Activated CD4-positive, CD25-positive, alpha-beta regulatory T cell (primary cell): ENCODE measurements at places on chromosomes 5 and 9.
A peak's percentile ranks its signal among the peaks of the same experiment; 100 is the strongest.

GRCh38 chr5:34547300-34548085 is 108.6 kb upstream of the RAI14 start:
- no peak for DNase-seq

- DNase-seq: no peak
Observed at GRCh38 chr5:40385544-40385943, 294.2 kb upstream of the PTGER4 start.

GRCh38 chr9:100071271-100071670 is 27.5 kb downstream of the ERP44 start:
- DNase-seq: no peak

DNA sequence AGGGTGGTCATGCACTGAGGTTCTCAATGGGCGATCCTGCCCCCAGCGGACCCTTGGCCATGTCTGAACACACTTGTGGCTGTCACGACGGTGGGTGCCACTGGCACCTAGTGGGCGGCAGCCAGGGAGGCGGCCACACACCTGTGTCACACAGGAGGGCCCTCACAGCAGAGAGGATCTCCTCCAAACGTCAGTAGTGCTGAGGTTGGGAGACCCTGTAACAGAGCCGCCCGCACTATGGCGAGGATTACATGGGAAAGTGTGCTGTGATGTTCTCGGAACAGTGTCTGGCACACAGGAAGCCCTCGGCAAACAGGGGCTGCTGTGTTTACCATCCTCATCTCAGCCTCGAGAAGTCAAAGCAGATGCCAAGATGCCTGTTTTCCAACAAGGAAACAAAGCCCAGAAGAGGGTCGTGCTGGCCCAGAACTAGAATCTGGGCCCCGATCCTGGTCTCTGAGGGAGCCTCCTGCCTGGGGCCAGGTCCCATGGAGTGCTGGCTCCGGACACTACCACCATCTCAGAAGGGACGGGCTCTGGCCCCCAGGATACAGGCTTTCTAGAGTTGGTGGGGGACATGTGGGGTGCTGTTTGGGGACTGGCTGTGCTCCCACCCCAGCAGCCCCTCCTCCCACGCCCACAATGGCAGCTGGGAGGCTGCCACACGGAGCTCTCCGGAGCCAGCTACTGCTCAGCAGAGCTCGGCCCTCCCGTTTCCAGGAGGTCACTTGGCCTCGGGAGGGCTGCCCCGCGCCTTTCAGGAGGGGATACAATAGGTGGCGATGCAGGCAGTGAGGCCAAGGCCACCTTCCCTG is 48.2 kb downstream of the DBH start:
- DNase-seq: no peak

DNA sequence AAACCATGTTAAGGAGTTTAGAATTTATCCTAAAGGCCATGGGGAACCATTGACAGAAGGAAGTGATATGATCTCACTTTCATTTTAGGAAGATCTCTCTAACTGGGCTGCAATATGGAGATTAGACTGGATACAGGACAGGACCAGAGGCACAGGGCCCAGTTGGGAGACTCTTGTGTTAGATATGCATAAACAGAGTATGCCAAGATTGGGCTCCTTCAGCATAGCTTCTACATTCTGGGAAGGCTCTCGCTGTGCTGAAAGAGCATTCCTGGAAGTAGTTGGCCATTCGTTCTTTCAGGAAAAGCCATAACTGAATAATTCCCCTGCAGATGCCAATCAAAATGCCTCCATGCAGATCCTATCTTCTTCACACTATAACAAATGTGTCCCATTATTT is 204.5 kb downstream of the CWC27 start:
- DNase-seq: no peak

GRCh38 chr5:82538339-82539034 is 260.3 kb upstream of the RPS23 start:
- no peak for DNase-seq

DNA sequence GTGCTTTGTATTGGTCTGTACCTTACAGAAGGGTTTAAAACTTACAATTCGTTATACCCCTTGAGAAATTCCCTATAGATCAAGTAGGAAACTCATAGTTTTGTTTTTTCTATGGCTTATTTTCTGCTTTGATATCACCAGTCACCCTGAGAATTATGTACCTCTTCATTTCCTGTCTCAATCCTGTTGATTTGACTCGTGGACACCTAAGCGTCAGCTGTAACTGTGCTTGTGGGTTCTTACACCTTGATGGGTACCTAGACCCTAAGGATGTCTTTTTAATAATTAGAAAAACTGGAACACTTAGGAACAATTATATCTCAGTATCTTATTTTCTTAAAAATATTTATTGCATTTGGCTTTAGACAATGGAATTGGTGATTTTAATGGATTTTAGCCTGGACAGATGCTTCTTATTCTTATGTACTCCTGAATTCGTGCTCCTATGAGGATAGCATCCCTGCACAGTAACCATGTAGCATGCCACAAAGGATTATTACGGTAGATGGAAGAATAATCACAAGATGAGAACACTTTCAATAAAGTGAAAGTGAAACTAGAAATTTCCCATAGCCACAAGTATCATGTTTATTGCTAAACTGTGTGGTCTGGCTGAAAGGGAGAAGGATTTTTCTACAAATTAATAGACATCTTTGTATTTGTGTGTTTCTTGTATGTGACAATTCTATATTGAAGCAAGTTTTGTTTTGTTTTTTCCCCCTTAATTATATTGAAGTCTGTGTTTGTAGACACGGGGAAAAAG is 1920.3 kb upstream of the WWC1 start:
- DNase-seq: no peak

DNA sequence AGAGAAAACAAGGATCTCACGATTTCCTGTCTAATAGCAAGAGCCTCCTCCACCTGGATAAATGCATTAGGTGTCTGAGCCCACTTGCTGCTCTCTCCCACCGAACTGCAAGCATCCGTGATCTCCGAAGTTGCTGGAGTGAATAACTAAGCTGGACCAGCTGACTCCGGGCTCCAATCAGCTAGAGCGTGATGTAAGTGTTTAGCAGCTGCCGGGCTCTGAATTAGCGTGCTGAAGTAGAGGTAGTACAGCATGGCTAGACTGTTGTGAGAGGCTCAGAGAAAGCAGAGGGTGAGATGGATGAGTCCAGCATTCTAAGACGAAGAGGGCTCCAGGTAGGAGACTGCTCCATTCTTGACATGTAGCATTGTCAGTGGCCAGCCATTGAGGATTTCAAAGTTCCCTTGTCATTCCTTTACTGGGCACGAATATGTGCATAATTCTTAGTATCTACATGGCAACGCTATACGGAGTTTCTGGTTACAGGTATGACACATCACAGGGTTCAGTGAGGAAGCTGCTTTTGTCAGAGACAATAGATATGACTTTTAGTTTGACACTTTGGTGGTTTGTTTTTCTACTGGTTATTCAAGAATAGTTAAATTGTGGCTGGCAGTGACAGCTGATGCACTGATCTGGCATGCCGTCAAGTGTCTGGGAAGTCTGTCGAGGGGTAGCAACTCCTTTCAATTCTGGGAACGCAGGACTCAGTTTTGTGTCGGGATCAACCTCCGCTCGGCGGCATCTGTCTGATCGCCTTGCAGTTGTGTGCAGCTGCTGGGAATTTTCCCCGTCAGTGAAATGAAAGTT is 232.6 kb downstream of the MAST4 start:
- peak; percentile 36 for DNase-seq

DNA sequence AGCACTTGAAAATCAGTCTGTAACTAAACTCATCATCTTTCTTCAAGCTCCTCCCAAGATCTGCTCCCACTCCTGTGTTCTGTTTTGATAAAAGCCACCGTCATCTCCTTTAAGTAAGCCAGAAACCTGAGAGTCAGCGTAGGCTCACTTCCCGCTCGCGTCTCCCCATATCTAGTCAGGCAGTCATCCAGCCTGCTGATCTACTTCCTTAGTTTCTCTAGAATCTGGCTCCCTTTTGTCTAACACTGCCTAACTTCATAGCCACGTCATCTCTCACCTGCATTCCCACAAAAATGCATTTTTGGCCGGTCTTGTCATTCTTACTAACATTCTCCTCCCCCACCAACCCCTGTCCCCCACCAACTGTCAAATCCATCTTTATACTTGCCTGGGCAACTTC is 3.0 kb upstream of the TJP2 start:
- no peak for DNase-seq

GRCh38 chr9:124789531-124789930 is 12.6 kb downstream of the OLFML2A start:
- DNase-seq: no peak

DNA sequence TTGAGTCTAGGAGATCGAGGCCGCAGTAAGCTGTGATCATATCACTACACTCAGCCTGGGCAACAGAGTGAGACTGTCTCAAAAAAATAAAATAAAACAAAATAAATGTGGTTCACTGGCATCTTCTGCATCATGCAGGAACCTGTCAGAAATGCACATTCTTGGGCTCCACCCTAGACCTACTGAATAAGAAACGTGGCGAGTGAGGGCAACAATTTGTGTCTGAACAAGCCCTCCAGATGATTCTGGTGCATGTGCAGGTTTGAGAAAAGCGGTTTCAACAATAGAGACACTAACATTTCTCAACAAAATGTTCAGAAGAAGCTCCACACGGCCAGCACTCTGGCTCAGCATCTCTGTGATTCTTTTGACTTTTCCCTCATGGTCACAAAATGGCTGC is 42.8 kb upstream of the CPEB4 start:
- DNase-seq: no peak

GRCh38 chr5:55063899-55064298 is 38.5 kb upstream of the GZMA start:
- DNase-seq: no peak

- DNase-seq: no peak
Observed at GRCh38 chr5:107885601-107886000, 214.9 kb upstream of the EFNA5 start.

GRCh38 chr5:16616536-16617273 is at the start of gene RETREG1:
RETREG1 (minus strand) TSS chr5:16616997; CDS start chr5:16616971, 26 bp downstream.
- DNase-seq: peak; percentile 47

- DNase-seq: no peak
Observed at GRCh38 chr9:3398232-3398648, 127.6 kb downstream of the RFX3 start.

GRCh38 chr9:96417661-96418082 is 498 bp downstream of the ZNF367 start:
- no peak for DNase-seq

GRCh38 chr5:10964806-10965205 is 203.8 kb upstream of the DAP start:
- no peak for DNase-seq

GRCh38 chr9:7166074-7166473 is 408.3 kb downstream of the KDM4C start:
- no peak for DNase-seq

DNA sequence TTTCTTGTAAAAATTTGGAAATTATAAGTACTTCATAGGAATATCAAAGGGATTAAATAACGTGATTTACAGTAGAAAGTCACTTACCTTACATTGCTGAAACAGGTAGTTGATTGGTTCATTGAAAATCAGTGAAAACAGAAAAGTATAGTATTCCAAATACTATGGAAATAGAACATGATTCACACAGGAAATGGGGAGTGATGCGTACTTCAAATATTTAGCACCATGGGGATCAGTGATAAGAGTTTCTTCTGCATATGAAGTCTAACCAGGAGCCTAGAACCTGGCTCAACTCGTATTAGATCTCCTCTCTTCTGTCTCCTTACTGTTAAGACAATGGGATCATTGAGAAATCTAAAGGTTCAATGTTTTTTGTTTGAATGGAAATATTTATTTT is 133.3 kb downstream of the FAM174A start:
- no peak for DNase-seq

- DNase-seq: no peak
Observed at GRCh38 chr5:68679041-68679440, 414.8 kb upstream of the SLC30A5 start.

- DNase-seq: no peak
Observed at GRCh38 chr5:80763873-80764647, 109.3 kb upstream of the DHFR start.

DNA sequence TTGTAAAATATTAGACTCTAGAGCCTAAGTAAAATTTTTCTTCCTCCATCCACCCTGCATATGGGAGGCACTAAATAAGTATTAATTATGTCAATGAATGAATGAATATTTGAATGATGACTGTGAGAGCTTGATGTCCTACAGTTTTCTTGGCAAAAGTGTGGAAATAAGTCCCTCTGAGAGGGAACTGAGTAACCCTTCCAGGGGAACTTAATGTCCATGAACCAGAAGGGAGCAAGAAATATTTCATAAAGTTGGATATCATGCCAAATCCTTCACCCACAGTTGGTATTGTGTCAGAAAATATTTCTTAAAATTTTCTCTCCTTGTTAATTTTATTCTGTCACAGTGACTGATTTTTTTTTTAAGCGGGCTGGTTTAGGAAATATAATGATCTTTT is 36.6 kb downstream of the NNT start:
- DNase-seq: no peak

DNA sequence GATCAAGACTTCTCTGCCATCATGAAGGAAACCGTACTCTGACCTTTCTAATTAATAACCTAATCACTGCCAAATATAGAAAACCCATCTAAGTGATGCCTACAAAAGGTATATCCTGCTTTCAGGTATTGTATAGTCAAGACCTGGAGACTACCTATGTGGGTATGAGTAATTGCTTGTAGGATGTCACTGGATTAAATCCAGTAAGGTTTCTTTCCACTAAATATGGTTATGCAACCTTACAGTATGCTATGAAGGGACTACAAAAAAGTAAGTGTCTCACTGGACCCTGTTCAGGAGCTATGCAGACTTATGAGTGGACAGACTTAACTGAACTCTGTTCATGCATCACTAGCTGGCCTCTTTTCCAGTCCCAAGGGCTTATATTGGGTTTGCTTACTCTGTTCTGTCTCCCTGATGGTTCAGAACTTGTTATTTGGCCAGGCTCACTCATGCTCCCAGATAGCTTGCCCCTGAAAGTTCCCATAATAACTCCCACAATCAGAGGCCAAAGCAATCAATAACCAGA is 51.1 kb downstream of the PDE6A start:
- DNase-seq: no peak

DNA sequence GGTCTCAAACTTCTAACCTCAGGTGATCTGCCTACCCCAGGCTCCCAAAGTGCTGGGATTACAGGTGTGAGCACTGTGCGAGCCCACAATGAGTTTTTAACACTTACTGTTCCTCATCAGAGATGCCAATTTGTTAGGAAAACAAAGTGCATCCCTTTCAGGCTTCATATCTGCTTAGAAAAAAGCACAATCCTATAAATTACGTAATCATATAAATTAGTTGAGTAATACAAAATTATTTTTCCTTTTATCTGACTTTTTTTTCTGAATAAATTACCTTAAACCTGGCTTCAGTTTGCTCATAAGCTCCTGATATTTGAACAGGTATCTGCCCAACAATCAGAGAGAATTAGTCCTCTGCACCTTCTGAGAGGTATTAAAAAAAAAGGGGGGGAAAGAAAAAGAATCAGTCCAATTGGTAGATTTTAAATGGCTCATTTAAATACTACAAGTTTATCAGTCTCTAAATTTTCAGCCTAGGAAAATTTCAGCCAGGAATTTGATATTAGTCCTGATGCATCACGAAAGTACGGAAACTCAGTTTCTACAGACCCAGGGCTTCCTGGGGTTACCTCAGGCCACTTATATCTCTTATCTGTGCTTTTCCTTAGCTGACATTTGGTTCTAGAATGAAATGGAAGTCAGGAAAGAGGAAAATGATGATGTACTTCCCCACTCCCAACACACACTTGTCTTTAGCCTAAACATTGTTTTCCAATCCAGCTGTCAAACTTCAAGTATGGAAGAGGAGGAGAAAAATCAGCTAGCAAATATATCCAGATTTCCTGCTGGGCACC is 26.8 kb downstream of the ITGA1 start:
- no peak for DNase-seq

GRCh38 chr9:17906176-17906840 is 327.4 kb downstream of the SH3GL2 start:
- DNase-seq: no peak
